ENCODE measurements at places on chromosomes 5 and 9.

GRCh38 chr9:68711281-68711680 is 6.2 kb downstream of the PIP5K1B start:
- no peak for DNase-seq

DNA sequence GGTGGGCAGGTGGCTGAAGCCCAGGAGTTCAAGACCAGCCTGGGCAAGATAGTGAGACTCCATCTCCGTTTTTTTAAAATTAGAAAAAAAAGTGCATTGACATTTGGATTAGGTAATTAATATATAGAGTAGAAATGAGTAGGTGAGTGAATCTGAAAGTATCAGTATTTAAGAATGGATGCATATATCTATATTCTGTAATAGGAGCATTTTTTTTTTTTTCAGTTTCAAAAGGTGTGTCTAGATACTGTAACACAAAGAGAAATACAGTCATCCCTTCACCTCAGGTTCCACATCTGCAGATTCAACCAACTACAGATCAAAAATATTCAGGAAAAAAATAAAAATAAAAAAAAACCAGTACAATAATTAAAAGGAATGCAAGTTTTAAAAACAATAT is 50.8 kb downstream of the RBM27 start:
- DNase-seq = no peak

- DNase-seq = no peak
Observed at GRCh38 chr5:53243403-53243802, 133.8 kb upstream of the MOCS2 start.

DNA sequence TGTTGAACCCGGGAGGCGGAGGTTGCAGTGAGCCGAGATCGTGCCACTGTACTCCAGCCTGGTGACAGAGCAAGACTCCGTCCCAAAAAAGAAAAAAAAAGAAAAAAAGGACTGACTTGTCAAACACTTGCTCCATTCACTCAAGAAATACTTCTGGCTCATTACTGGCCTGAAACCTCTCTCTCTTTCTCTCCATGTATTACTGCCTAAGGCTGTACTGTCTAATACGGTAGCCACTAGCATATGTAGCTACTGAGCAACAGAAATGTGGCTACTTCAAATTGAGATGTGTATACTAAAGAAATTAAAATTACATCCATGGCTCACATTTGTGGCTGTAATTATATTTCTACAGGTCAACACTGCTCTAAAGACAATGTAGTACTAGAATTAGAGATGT is 39.2 kb downstream of the GLIS3 start:
- DNase-seq = no peak

- no peak for DNase-seq
Observed at GRCh38 chr5:74919487-74919886, 53.3 kb upstream of the FAM169A start.

GRCh38 chr9:83987402-83987791 is 6.8 kb downstream of the RMI1 start:
- no peak for DNase-seq

DNA sequence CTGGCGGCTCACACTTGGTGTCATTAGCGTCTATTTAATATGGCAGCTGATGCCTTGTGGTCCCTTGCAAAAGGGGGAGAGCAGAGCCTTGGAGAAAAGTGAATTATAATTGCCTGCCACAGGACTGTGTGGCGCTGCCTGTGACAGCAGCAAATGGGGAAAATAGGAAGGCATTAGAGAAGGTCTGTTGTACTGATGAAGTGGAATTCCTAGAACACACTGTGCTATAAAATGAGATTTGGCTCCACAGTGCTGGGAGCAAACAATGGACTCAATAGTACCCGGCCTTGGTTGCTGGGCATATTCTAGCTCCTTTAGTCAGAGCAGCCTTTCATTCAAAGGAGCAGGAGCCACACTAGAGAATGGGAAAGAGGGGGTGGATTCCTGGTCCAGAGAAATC is 21.3 kb downstream of the SEMA6A start:
- no peak for DNase-seq

DNA sequence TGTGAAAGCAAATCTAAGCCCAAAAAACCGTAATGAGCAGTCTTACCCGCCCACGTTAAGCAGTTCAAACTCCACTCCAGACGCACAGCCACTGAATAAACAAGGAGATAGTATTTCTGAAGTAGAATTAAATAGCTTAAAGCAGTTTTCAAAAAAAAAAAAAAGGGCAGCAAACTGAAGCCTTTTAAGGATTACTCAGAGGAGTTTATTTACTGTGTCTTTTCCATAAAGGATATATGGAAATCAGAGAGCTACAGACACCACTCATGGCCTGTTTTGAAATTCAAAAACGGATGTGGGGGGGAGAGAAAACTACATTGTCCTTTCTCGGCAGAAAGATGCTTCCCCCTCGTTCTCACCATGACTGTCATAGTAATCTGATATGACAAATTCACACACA is 83.7 kb upstream of the IRX1 start:
- DNase-seq = no peak

- no peak for DNase-seq
Observed at GRCh38 chr9:83445703-83446265, 92.4 kb downstream of the FRMD3 start.

- DNase-seq = peak; percentile 99
Observed at GRCh38 chr9:121529237-121529987, 29.8 kb upstream of the GGTA1 start.

DNA sequence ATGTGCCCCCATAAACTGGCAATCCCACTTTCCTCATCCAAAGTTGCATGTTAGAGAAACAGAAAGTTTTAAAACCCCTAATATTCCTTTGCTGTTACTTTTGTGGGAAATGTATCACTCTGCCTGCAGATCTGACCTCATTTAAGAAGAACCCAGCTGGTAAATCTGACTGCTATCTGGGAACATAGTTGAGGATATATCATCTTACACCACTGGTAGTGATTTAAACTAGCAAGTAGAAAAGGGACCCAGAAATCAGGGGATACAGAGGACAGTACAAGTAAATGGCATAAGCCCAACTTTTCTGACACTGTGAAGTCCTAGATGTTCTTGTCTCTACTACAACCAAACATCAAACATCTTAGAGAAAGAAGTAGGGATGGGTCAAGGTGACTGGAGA is 1060.5 kb upstream of the DMAC1 start:
- no peak for DNase-seq

GRCh38 chr5:87825583-87825982 is 412.9 kb upstream of the CCNH start:
- DNase-seq = no peak

DNA sequence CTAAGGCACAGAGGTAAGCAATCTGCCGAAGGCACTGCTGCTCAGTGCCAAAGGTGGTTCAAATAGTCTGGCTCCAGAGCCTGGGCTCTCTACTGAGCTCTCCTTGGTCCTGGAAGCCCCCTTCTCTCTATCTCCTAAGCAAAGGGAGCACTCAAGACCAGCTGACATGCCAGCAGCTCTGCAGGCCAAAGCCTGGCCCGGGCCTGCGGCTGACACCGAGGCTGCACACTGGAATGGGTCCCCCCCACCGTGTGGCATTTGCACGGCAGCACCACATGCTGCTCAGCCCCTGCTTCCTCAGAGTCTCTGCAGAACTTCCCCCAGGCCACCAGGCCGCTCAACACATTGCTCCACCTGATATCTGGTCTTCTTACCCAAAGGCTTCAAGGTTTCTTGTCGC is 57.8 kb upstream of the GOLPH3 start:
- DNase-seq = no peak

DNA sequence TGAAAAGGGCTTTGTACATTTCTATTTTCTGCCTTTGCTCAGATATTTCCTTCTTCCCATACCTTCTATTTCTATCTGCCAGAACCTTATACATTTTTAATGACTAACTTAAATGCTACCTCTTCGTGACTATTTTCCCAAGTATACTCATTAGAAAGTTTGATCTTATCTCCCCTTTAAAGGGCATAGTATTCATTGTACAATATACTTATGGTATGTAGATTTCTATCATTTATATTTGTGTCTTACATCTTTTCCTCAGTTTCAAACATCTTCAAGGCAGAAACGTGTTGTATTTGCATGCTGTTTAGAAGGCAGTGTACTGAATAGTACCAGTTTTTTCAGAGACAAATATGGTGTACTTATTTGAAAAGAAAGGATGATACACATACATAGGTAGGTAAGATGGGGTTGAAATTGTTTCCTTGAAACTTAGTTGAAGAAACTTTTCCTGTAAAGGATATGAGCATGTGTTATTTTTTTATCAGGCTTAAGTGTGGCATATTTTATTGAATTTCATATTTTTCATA is 518.1 kb upstream of the NUDT12 start:
- no peak for DNase-seq

DNA sequence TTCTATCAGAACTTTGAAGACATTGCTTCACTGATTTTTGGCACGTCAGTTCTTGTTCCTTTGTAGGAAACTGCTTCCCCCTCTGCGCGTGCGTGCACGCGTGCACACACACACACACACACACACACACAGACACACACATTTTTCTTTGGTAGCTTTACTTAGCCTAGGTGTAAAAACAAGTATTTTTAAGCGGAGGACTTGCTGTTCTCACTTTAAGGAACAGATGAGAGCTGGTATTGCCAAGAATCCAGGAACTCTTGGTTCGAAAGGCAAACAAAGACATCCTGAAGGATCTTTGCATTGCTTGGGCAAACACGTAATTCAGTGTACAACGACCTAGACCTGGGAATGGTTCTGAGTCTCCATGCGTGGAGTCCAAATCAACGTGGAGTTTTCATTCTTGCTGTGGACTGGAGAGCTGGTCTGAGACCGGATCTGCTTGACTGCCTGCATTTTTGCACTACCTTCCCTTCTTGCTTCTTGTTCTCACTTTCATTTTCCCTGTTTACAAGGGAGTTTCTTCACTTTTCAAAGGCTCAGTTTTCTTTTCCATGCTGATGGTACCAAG is 8.2 kb downstream of the TMEM268 start:
- DNase-seq = peak; percentile 55

DNA sequence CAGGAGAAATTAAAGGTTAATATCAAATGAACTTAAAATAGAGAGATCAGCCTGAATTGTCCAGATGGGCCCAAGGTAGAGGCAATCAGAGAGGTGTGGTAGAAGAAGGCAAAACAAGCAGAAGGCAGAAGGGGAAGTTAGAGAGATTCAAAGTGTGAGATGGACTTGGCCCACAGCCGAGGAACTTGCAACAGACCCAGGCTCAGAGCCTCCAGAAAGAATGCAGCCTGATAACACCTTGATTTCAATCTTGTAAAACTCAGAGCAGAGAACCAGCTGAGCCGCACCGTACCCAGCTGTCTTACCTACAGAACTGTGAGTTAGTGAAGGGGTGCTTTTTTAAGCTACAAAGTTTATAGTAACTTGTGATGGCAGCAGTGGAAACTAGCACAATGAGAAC is 190.9 kb downstream of the RFK start:
- DNase-seq = peak; percentile 49

DNA sequence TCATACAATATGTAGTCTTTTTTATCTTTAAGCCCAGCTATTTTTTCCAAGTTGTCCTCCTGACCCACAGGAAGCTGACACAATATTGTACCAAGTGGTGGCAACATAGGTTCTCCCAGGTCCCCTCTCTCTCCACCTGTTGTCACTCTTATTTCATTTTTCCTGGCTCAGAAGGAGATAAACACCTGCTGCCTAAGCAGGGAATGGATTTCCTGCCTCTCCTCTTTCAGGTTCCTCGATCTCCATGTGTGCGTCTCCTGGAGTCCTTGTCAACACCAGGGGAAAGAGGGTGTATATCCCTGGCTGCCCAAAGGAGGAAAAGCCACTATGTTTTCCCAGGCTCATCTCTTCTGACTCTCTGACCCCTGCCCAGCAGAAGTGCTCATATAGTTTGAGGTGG is 81.8 kb upstream of the KLF9 start:
- DNase-seq = no peak

GRCh38 chr5:96177303-96177869 is 215.7 kb upstream of the ELL2 start:
- DNase-seq = no peak

GRCh38 chr9:15696979-15697378 is 144.1 kb downstream of the CCDC171 start:
- DNase-seq = no peak

DNA sequence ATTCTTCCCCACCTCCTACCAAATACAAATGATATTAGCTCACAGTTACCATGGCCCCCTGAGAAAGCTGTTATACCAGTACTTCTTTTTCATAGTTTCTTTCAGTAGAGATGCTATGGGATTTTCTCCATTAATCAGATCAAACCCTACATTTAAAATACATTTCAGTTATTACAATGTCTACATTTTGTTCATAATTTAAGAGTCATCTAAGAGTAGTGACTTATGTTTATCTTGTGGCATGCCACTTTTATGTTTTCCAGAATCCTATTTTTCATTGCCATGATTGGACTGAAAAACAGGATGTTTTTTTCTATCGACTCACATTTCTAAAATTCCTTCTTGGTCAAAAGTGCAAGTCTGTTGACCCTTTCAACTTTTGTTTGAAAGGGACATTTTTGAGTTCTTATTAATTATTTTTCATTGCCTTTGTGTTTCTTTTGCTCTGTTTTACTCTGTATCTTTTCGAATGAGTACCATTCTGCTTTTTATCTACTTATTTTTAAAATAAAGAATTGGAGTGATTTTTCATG is 77.4 kb upstream of the ANXA1 start:
- DNase-seq = no peak

- DNase-seq = no peak
Observed at GRCh38 chr5:51396797-51397196, 13.5 kb downstream of the ISL1 start.

Data from Right ventricle myocardium superior (tissue), 1 donor.